ENCODE measurements at places on chromosomes 12 and 14.

- peak; percentile 64 for DNase-seq
Measured at GRCh38 chr12:108788076-108788782, 56.9 kb upstream of the CORO1C start.

GRCh38 chr12:93176610-93177126 is 201.1 kb upstream of the NUDT4 start:
- DNase-seq: no peak

DNA sequence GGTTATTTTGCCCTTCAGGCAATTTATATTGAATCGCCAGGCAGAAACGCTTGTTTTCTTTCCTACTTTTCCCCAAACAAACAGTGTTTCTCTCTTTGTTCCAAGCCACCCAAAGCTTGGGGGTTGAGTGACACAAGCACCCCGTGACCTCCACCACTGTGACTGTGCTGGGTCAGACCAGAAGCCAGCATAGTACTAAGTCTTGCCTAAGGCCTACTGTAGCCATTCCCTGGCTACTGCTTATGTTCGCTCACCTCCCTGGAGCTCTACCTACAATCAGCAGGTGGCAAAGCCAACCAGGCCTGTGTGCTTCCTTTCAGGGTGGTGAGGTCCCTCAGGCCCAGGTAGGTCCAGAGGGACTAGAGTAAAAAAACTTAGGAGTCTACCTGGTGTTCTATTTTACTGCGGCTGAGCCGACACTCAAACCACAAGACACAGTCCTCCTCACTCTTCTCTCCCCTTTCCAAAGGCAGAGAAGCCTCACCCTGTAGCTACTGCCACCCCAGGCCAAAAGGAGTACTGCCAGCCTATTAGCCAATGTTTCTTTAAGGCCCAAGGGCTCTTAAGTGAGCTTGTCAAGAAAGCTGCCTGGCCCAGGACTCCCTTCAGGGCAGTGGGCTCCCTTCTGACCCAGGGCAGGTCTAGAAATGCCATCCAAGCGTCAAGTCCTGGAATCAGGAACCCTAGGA is 411.8 kb upstream of the MIS18BP1 start:
- DNase-seq: no peak

DNA sequence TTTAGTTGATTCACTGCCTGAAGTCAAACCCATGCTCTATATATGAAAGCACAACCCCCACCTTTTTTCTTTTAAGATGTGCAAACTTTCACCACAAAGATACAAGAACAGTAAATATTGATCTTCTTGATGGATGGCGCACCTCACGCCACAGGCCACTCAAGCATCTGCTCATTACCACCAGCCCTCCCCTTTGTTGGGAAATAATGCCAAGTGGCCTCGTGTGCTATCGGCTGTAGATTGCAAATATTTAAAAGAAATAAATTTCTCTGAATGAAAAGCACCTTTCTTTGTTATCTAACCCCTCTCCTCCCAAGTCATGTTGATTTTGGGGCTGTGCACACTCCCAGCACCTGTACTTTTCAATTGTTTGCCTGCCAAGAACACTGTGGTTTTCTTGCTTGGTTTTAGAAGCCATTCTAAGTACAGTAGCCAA is 122.7 kb downstream of the C12orf42 start:
- DNase-seq: peak; percentile 15

- DNase-seq: no peak
Measured at GRCh38 chr12:52277486-52278245, 3.2 kb downstream of the KRT86 start.

DNA sequence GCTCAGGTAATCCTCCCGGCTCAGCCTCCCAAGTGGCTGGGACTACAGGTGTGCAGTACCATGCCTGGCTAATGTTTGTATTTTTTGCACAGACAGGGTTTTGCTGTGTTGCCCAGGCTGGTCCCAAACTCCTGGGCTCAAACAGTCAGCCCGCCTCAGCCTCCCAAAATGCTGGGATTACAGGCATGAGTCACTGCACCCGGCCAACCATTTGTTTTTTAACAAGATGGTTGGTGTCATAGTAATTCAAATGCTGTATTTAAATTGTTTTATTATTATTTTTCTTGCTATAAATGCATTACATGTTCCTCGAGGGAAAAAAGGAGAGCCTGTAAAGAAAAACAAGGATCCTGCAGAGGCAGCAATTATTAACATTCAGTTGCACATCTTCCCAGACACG is 83.9 kb downstream of the EP400 start:
- DNase-seq: no peak

DNA sequence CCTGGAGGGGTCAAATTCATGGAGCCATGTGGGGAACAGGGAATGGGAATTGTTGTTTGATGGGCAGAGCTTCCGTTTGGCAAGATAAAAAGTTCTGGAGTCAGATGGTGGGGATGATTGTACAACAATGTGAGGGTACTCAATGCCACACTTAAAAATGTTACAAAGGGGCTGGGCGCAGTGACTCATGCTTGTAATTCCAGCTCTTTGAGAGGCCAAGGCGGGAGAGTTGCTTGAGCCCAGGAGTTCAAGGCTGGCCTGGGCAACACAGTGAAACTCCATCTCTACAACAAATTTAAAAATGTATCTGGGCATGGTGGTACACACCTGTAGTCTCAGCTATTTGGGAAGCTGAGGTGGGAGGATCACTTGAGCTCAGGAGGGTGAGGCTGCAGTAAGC is 66.0 kb upstream of the DIO3 start:
- no peak for DNase-seq

GRCh38 chr12:47813511-47814196 is 6.0 kb downstream of the HDAC7 start:
- no peak for DNase-seq

DNA sequence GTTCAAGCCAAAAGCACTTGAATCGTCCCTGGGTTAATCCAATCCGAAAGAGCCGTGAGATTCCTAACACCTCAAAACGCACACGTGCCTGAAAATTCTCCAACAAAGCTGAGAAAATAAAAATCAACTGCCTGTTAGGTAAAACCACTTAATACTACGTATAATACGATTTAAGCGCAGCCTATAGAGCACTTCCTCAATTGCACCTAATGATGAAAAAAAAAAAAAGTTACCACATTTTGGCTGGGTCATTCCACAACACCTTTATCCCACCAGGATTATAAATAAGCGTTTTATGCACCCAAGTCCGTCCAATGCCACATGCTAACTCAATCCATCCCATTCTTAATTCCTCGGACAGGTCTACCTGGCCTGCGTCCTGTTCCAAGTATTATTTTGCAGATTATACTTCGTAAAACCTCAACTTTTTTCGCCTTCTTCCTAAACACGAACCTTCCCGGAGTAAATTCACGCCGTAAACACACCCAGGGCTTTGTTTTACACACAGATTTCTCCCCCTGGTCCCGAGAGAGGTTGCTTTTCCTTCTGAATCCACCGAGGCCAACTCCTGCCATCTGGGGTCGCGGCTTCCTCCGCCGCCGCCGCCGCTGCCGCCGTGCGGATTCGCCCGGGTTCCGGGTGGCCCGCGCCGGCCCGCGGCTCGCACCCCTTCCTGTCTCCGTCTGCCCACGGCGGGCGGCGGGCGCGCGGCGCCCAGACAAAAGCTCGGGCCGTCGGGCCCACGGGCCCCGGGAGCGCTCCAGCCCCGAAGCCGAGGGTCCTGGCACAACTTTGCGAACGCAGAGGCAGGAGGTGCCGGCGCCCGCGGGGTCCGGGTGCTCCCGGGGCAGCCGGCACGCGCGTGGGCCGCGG is 66.2 kb downstream of the RNF34 start:
- no peak for DNase-seq

DNA sequence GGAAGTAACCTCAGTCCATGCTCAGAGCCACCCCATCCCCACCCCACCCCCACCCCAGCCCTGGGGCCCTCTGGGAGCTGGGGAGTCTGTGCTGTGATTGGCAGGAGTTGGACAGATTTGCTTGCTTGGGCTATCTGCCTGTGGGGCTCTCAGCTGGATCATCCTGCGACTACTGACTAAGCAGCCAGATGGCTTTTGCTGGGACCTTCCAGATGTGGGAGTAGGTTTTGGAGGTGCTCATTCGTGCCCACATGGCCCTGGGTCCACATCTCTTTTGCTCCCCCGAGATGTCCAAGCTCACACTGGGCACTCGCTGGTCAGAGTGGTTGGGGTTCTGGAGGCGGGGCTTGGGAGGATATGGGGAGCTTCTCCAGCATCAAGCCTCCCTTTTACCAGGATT is 138.9 kb downstream of the TSPAN9 start:
- no peak for DNase-seq

GRCh38 chr12:75471902-75472890 is 8.4 kb upstream of the GLIPR1 start:
- no peak for DNase-seq

- DNase-seq: peak; percentile 77
Measured at GRCh38 chr14:90602088-90602687, 205.4 kb downstream of the CALM1 start.

GRCh38 chr12:89231686-89232085 is 120.6 kb downstream of the DUSP6 start:
- DNase-seq: no peak

- no peak for DNase-seq
Measured at GRCh38 chr12:25682421-25682820, 129.3 kb upstream of the LMNTD1 start.

GRCh38 chr12:52434760-52435530 is 774 bp upstream of the KRT75 start:
- DNase-seq: no peak

DNA sequence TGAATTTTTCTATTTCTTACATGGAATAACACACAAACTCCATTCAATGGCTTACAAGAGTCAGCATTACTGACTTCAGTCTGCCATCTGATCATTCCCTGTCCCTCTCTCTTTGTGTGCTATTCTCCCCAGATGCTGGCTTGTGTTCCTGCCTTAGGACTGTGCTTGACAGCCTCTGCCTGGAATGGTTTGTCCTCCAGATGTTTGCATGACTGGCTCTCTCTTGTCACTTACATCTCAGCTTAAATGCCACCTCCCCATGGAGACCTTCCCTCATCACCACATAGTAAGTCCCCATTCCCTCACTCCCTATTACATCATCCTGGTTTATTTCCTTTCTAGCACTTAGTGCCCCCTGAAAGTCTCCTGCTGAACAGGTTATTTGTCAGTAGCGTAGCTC is 181.6 kb downstream of the KTN1 start:
- no peak for DNase-seq

DNA sequence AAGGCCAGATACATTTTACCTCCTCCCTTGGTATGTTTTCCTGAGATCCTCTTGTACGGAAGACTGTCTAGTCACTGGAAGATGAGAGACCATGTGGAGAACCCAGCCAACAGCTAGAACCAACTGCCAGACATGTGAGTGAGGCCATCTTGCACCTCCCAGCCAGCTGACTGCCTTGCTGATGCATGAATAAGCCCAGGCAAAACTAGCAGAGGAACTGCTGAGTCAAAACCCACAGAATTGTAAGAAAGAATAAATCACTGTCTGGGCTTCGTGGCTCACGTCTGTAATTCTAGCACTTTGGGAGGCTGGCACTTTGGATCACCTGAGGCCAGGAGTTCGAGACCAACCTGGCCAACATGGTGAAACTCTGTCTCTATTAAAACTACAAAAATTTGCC is 160.0 kb downstream of the TPH2 start:
- no peak for DNase-seq

DNA sequence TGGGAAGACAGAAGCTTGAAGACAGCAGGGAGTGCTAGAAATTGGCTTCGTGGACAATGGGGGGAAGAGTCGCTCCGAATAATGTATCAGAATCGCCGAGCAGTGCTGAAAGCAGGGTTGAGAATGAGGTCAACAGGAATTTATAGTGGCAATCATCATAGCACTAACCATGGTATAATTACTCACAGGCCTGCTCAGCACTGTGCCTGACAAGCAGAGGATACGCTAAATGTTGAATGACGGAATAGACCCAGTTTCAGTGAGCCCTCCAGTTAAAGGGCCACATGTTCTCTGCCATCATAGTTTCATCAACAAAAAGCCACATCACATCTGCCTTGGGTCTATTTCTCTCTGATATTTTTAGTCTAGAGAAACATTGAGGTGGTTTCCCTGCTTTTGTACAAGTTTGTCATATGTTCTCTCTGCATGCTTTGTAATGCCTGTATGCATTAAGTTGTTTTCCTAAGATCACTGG is 130.3 kb upstream of the EGLN3 start:
- DNase-seq: no peak

DNA sequence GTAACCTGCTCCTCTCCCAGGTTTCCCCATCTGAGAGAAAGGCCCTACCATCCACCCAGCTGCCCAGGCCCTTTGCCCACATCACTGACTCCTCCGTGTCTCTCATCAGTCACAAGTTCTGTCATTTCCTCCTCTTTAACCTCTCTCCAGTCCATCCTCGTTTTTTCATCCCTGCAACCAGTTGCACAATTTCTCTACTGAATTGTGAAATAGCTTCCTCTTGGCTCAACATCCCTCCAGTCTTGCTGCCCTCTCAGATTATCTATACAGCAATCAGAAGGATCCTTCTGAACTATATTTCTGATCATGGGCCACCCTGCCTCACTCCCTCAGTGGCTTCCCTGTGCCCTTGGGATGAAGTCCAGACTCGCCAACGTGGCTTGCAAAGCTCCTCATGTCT is 6.8 kb downstream of the FAM161B start:
- peak; percentile 50 for DNase-seq

DNA sequence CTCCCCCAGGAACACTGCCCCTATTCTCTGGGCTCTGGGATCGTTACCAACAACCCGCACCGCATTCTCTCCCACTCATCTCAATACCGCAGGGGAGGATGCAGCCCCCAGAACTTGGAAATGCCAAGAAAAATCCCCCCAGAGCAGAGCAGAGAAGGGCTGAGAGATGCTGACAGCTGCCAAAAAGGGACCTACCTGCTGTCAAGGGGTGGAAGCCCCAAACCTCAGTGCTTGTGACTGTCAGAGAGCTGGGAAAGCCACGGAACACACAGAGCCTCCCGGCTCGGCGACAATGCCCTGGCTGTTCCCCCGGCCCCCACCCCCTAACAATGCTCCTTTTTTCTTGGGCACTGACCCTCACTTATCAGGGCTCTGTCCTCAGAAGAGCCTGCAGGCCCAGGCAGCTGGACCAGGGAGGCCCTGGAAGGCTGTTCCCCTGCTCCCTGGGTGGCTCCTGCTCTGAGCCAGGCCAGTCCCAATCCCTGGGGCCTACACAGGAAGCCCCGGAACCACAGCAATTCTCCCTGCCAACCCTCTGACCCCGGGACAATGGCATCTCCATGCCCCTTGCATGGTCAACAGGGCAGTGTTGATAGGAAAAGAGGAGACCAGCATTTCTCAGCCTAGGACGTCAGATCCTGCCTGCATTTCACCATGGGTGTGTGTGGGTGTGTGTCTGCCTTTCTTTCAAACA is 78.9 kb downstream of the ITPK1 start:
- DNase-seq: peak; percentile 31

DNA sequence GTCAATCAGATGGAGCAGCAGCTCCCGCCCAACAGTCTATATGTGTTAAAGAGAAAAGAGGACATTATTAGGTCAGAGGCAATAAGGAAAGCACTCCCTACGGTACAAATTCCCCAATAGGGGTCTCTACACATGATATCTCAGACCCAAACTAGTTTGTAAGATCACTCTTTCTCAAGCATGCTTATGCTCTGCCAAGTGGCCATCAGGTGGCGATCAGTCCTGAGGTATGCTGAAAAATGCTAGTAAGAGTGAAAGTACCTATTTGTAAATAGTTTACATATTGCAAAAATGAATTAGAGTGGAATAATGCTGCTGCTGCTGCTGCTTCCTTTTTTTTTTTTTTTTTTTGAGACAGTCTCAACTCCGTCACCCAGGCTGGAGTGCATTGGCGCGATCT is 61.0 kb downstream of the CPM start:
- DNase-seq: no peak

GRCh38 chr12:120224304-120225199 is 23.6 kb upstream of the RPLP0 start:
- no peak for DNase-seq
